GM10248 (cell line): ENCODE measurements at places on chromosomes 7 and 10.

GRCh38 chr10:61987537-61987936, 86.0 kb downstream of the ARID5B start:
- DNase-seq = no peak

GRCh38 chr7:114663502-114663901, 248.9 kb downstream of the FOXP2 start:
- DNase-seq = no peak

GRCh38 chr7:105003275-105003674, 10.7 kb upstream of the KMT2E start:
- DNase-seq = no peak

GRCh38 chr10:78875932-78876331, 192.8 kb upstream of the ZMIZ1 start:
- no peak for DNase-seq

- no peak for DNase-seq
Measured at GRCh38 chr7:70460562-70460961, 671.4 kb upstream of the GALNT17 start.

DNA sequence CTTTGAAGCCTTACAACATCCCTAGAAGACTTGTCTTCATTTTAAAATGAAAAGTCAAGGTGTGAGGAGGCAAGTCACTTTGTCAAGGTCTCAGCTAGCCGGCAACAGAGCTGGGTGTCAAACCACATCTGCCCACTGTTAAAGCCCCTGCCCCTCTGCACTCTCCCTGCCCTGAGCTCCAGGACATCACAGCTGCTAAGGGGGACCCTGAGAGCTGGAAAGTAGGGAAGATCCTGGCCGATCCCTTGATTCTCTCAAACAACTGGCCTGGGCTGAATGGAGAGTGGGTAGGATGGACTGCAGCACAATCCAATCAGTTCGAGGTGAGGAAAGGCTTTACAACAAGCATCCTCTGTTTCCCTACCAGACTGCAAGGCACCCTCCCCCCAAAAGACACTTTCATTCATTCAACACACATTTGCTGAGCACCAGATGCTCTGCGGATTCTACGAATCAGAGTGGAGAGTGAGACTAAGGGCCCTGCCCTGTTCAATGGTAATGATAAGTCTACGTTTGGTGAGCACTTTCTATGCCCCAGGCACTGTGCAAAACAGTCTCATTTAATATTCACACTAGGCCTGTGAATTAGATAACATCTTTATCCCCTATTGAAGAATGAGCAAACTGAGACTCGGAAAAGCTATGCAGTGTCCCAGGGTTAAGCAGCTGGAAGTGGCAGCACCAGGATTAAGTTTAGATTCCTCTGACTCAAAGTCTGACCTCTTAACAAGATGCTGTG, 148.1 kb downstream of the HERPUD2 start:
- no peak for DNase-seq

DNA sequence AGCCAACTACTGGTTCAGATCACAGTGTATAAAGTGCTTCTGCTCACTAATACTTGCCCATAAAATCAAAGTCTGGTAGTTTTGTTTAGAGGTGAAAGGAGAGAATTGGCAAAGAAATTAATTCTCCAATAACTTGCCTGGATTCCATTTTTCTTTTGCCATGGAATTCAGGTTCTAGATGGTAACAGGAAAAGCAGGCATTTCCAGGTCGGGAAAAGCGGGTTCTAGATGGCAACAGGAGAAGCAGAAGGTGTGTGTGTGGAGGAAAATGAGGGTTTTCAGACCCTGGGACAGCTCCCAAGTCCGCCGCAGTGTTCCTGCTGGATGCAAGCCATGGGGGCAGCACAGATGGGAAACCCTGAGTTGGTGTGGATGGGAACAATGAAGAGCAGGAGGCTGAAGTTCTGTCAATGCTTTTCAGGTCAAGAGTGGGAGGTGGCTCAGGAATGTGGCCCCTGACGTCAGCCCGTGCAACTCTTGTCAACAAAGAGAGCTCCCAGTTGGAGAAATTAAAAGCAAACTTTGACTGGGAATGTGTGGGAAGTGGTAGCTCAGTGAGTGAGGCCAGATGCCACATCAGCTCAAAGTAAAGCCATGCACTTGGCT, 696.7 kb downstream of the LRMDA start:
- DNase-seq = no peak

- DNase-seq = no peak
Measured at GRCh38 chr10:14106828-14107227, 223.9 kb downstream of the FRMD4A start.

DNA sequence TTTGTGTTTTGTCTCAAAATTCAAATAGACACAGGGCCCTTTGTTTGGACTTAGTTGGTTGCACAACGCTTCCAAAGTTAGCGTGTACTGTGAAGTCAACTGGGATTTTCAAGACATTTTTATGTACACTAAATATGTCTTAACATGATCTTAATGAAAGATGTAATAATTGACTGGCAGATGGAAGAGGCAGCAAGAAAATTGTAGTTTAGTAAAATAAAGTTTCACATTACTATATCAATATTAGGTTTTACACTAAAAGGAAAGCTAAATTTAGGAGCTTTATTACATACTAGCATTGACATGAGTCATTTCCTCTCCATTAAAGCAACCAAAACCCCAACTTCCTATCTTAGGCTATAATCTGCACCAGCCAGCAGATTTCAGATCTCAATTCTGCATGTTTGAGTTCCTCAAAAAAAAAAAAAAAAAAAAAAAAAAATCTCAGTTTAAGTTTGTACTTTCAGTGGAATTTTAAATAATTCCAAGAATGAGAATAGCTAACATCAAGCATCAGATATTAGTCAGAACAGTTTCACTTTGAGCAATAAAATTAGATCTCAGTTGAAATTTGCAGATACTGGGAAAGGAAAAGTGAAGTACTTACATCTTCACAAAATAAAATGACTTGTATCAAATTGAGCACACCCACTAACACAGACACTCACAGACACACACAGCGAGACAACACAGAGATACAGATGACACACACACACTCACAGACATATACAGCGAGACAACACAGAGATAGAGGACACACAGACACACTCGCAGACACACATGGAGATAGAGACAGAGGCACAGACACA, 346.6 kb upstream of the KLF6 start:
- peak; percentile 44 for DNase-seq

GRCh38 chr7:22730066-22730710, 3.2 kb downstream of the IL6 start:
- no peak for DNase-seq

GRCh38 chr7:16268821-16269768, 152.2 kb downstream of the CRPPA start:
- DNase-seq = no peak

DNA sequence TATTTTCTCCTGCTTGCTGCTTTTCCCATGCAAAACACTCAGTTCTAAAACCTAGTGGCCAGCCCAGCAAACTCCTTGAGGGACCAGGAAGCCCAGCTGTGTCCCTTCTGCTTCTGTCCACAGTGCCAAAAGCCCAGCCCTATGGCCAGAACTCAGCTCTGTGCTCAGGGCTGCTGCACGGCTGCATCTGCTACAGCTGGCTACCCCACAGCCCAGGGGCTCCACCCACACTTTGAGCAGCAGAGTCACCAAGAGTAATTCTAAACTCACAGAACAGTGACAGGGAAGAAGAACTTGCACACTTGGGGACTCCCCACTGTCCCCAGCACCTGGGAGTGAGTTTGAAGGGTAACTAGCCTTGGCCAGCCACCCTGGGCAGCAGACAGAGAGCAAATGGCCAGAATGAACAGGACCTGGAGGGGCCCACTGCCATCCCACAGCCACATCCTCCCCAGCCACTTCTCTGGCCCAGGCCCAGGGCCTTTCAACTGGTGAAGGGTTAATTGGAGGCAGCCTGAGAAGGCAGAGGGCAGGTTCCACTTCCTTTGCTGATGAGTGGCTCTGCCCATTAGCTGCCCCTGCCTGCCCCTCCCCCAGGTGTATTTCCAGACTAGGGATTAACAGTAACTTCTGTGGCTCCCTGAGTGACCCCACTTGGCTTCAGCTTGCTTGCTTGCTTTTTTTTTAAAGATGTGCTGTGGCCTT, 28.1 kb upstream of the TRIM8 start:
- peak; percentile 83 for DNase-seq

GRCh38 chr10:99633832-99634231, 13.6 kb upstream of the SLC25A28 start:
- DNase-seq = no peak

DNA sequence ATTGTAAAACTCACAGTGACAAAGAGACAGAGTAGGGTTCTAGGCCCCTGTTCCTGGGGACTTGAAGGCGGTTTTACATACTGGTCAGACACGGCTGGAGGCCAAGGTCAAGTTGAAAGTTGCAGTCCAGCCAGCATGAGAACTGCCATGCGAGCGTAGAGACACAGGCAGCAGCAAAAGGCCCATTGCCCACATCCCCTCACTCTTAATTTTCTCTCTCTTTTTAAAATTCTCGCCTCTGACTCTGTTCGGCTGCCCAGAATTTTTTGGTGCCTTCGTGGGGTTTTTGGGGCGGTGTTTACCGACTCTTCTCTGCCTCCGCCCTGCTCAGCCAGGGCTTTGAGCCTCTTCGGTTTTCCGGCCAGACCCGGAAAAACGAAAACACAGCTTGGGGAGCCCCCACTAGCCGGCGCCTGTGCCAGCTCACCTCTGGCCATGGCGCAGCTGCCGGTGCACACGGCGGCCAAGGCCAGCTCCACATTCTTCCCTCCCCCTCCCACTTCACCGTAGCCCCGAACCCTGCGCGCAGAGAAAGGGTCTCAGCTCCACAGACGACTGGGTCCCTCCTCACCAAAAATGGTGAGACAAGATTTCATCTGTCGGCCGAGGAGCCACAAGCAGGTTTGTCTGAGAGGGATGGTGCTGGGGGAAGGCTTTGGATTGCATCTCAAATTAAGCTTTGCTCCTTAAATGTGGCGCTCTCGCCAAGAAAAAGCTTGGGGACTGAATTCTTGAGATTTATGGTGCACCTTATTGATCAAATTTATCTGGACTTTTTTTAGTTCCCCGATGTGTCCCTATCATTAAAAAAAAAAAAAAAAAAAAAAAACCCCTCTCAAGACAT, 2.3 kb upstream of the HOXA13 start:
- no peak for DNase-seq

DNA sequence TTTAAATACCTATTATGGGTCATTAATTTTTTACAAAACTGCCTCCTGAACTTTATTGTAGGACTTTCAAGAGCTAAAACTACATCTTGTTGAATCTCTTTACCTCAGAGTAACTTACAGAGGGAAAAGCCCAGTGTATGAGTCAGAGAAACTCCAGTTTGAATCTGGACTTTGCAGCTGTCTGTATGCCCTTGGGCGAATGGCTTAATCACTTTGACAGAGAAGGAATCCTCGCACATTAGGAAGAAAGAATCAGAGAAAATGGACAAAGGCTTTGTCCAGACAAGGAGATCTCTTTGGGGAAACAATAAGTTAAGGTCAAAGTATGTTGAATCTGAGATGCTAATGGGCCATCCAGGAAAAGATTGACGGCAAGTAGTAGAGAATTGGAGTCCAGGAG, 484.2 kb upstream of the CELF2 start:
- no peak for DNase-seq

GRCh38 chr7:37352974-37353948, 95.4 kb downstream of the ELMO1 start:
- DNase-seq = peak; percentile 58

DNA sequence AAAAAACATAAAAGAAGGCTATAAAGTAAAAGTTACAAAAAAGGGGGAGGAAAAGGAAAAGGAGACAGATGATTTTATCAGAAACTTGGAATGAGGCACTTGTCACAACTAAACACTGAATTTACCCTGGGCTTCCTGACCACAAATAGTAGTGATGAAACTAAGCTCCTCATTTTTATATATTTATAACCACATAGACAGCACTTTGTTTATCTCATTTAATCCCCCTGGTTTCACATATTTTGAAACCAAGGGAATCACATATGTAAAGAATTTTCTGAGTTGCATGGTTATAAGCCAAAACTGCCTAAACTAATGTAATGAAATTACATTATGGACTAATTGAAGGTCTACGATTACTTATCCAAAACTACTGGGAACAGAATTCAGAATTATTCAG, 39.6 kb upstream of the MET start:
- DNase-seq = no peak

DNA sequence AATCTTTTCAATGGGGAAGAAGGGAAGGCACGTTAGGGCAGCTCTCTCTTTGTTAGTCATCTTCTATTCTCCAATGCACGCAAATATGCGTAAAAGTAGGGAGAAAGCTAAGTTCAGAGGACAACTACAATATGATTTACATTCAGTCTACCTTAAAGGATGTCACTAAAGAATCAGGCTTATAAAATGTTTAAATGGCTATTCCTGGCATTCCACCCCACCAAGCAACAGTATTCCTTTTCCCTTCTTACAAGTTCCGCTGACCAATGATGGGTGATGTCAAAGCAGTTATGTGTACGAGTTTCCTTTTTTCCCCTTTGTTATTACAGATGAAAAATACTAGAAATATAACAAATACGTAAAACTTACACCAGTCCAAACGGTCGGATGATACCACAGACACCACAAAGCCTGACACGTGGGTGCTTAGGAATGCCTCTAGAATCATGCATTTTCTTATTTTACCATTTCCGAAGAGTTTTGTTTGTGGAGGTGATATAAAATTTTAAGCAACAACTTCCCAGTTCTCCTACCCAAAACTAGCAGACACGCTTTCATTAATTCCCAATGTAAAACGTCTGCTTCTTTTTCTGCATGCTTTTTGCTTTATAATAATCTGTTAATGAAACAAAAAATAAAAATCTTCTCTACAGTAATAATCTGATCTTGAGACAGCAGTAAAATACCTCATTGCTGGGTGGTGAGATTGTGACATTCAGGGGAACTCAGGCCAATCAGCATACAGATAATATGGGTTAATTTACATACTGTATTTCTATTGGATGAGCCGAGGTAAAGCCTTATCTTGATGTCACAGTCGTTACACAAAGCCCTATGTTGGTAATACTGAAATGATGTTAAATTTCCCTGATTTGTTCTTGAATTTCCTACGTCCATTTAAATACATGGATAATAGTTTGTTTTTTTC, 708 bp upstream of the GPR85 start:
- DNase-seq = no peak
